ENCODE measurements at places on chromosomes 5 and 9. TPM values are rescaled to one million over a fixed set of nuclear protein-coding genes. Genes with fewer than 3 reads are reported as not detected.

The TMEM171 gene
- not detected for total RNA-seq

The IFT74 gene
- total RNA-seq = 6.0 TPM

The LCN1 gene
- not detected for total RNA-seq

The FABP6 gene
- total RNA-seq = 0.43 TPM

The MGAT1 gene
- 88.5 TPM for total RNA-seq

The CDKN2A gene
- total RNA-seq = 128 TPM

Data from SJCRH30 (cell line).